ENCODE measurements at places on chromosomes 1 and 21. TPM values are rescaled to one million over a fixed set of nuclear protein-coding genes. Genes with fewer than 3 reads are reported as not detected.

DNA sequence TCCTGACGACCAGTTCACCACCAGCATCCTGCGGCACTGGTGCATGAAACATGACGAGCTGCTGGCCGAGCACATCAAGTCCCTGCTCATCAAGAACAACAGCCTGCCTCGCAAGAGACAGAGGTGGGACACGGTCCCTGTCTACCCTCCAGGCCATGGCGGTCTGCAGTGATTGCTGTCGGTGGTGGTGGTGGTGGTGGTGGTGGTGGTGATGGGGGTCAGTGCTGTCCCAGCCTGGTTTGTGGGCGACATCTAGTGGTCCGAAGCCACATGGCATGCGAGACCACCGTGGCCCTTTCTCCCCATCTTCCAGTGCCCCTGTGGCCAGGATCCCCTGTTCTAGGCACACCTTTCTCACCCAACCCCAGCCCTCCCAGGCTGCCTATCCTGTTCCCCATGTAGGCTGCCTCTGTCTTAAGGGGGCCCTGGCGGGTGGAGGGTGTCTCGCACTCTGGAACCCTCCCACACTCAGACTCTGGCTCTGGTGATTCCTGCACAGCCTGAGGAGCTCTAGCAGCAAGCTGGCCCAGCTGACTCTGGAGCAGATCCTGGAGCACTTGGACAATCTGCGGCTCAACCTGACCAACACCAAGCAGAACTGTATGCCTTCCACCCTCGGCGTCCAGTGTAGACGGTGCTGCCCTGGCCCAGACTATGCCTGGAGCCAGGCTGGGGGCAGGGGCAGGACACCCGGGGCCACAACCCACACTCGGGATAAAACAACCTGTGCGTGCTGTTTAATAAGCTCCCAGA lies 3.2 kb upstream of the SLC27A3 start:
- peak; percentile 49 for DNase-seq
- H3K27ac ChIP-seq = peak overlapping the region; percentile 85
- no peaks in the 10 kb centered on the region for H3K36me3 ChIP-seq
- no peak overlapping the region for H3K4me3 ChIP-seq
- peaks cover 55% of the 10 kb centered on the region for H3K4me1 ChIP-seq

DNA sequence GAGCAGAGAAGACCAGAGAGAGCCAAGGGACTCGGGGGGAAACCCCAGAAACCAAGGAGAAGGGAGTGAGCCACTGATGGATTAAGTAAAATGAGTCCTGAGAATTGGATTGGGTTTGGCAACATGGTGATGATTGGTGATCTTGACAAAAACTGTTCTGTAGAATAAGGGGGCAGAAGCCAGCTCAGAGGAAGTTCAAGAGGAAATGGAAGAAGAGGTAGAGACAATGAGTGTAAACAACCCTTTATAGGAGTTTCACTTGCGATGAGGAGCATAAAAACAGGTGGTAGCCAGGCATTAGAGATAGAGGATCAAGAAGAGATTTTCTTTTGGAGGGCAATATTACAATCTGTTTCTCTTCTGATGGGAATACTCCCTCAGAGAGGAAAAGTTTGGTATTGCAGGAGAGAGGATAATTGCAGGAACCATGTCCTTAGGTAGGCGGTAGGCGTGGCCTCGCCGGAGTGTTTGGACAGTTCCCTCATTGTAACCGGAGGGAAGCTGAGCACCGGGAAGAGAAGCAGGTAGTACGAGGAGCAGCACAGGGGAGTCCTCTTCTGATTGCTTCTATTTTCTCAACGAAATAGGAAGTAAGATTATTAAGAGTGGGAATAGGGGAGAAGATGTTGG lies 68.4 kb upstream of the TENT5C start:
- no peaks in the 10 kb centered on the region for H3K36me3 ChIP-seq
- DNase-seq = no peak

- H3K27ac ChIP-seq = no peak overlapping the region
- H3K27me3 ChIP-seq = no peaks in the 10 kb centered on the region
- no peaks in the 10 kb centered on the region for H3K36me3 ChIP-seq
- peak overlapping the region; percentile 87 for H3K4me3 ChIP-seq
- DNase-seq = no peak
Observed at GRCh38 chr1:173864179-173864867, 3.5 kb downstream of the GAS5 start.

- DNase-seq = peak; percentile 89
- H3K27me3 ChIP-seq = no peaks in the 10 kb centered on the region
- peak overlapping the region; percentile 52 for H3K4me3 ChIP-seq
- H3K36me3 ChIP-seq = no peaks in the 10 kb centered on the region
- peak overlapping the region; percentile 76 for H3K27ac ChIP-seq
Observed at GRCh38 chr21:46184625-46185555, 631 bp upstream of the SPATC1L start.

DNA sequence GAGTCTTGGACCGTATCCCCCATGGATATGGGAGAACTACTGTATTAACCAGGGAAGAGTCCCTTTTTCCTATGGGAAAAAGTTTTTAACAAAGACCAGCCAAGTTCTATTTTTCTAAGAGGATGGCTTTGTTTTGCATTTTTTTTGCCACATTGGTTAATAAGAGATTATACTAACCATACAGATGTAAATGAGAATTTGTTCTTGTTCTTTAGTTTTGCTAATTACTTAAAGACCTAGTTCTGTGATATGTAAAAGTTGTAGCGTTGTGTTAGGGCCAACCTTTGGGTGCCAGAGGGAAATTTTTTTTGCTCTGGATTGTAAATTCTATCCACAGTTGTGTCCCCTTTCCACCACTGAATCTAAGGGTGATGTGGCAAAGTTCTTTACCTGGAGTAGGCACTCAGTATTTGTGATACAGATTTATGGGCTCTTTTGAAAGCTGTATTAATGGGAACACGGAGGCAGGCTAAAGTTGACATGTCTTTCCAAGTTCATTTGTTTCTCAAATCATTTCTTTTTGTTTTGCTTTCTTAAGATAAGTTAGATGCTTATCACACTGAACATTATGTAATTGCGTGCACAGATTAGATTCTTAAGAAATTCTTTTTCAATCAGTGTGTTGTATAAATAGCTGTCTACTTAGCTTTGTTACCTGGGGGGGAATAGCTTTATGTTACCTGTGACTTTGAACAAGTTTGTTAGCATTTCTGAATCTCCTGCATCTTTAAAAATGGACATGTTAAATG lies 2.9 kb downstream of the SOAT1 start:
- no peaks in the 10 kb centered on the region for H3K27me3 ChIP-seq
- H3K27ac ChIP-seq = no peak overlapping the region
- no peak for DNase-seq
- H3K4me1 ChIP-seq = peaks cover 10% of the 10 kb centered on the region

- no peak for DNase-seq
- H3K27me3 ChIP-seq = no peaks in the 10 kb centered on the region
- no peak overlapping the region for H3K4me3 ChIP-seq
Observed at GRCh38 chr1:54045496-54045895, 7.5 kb downstream of the TMEM59 start.

DNA sequence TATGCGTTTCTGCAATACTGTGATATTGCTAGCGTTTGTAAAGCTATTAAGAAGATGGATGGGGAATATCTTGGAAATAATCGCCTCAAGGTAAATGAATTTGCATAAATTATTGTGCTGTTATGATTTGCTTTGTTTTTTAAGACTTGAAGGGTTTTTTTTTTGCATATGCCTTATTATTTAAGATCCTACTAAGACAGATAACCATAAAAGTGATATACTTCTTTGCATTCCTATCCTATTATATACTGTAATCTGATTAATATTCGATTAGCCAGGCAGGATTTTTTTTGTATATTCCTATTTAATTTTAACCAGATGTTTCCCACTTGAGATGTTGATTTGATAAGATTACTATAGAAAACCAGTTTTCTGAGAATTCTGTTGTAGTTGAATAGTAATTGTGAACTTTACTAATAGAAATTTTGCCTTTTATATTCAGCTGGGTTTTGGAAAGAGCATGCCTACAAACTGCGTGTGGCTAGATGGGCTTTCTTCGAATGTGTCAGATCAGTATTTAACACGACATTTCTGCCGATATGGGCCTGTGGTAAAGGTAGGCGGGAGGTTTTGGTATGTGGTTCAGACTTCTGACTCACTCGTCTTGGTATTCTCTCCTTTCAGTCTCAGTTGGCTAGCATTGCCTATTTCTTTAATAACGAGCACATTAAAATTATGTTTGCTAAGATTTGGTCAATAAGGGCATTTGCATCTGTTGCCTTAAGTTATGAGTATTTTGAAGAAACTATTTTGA lies 56.8 kb downstream of the ZBTB17 start:
- no peaks in the 10 kb centered on the region for H3K27me3 ChIP-seq
- no peak overlapping the region for H3K27ac ChIP-seq
- H3K36me3 ChIP-seq = peaks cover 100% of the 10 kb centered on the region
- no peak overlapping the region for H3K4me3 ChIP-seq

The FCRL3 gene
- not detected for total RNA-seq

The C4BPA gene
- not detected for total RNA-seq

The CHD5 gene
- 0.02 TPM for total RNA-seq

The GUCA2A gene
- not detected for total RNA-seq
